ENCODE measurements at places on chromosomes 5 and 9. TPM values are rescaled to one million over a fixed set of nuclear protein-coding genes. Genes with fewer than 3 reads are reported as not detected.

Gene PRRX2
- 0.33 TPM for polyA plus RNA-seq

DNA sequence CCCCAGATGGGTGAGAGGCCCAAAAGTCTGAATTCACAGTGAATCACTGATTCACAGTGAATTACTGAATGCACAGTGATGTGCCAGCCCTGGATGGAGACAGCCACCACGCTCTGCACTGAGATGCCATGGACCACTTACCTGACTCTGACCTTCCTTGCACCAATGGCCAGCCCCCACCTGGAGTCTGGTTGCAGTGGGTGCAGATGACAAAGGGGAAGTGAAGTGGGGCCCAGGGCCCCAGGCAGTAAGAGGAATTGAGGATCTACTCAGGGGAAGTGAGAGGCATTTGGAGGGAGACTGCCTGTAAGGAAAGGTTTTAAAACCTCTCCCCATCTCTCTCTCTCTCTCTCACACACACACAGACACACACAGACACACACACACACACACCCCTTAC lies 412.1 kb downstream of the CYLC2 start:
- DNase-seq: no peak

DNA sequence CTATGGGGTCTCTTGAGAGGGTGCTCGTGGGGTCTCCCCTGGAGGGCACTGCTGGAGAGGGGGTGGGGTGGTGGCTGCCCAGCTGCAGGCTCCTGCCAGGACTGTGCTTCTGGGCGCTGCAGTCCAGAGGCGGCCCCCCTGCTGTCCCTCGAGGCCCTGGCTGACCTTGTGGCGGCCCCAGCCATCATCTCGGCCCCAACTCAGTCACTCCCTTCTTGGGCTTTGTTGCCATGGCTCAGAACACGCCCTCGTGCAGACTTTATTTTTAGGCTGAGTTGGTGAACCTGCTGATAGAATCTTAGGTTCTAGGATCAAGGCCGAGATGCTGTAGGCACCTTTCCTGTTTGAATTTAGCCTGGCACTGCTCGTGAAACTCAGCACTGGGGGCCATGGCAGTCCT lies 22.8 kb downstream of the FBXW5 start:
- DNase-seq: no peak

DNA sequence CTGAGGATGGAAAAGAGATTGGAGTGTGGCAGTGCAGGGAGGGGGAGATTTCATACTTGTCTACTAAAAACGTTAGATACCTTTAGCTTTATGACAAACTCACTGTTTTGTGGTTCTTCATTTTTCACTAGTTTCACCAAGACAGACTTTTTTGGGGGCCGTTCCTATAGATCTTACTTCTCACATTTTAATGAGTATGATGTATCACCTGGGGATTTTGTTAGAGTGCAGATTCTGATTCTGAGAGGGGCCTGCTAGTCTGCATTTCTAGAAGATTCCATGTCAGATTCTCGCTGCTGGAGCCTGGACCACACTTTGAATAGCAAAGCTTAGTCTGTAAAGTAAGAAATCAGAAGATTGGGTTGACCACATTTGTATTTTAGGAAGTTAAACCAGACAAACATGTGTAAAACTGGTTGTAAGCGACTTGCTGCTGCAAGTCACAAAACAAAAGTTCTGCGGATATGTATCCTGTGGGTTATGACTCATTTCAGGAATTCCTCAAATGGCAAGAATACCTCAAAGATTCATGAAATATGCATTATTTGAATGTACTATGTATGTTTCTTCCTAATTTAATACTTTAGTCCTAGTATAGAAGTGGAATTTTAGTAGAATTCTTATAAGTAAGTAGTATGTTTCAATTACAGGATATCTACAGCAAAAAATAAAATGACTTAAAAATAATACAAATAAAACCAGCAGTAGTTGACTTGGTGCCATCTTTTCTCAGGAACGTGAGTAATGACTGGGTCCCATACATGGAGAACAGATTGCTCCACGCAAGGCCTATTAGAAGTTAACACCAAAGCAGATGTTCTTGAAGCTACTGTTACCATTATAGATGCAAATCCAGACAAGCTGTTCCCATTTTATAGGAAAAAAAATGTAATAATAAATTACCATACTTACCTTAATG lies 27.8 kb downstream of the NFIL3 start:
- DNase-seq: no peak

Gene PHF24
- polyA plus RNA-seq: 0.10 TPM

DNA sequence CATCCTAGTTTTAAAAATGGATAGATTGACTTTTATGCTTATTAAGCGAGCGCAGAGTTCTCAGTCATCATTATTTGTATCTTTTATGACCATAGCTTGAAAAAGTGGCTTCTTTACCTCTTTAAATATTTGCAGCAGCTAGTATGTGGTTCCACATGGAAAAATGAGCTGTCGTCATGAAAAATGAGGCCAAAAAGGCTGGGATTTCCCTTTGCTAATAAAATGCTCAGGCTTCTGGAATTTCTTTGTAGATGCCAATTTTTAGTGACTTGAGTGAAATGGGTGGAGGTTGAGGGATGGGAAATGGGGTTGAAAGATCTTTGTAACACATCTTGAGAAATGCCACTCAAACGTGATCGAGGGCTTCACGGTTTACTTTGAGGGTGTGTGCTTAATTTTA lies 35.2 kb downstream of the RAI14 start:
- DNase-seq: no peak

Gene G3BP1
- 31.0 TPM for polyA plus RNA-seq

Gene LCN10
- 2.4 TPM for polyA plus RNA-seq

All from ovary (tissue), 10 donors.